ENCODE measurements at places on chromosomes 4 and X.

DNA sequence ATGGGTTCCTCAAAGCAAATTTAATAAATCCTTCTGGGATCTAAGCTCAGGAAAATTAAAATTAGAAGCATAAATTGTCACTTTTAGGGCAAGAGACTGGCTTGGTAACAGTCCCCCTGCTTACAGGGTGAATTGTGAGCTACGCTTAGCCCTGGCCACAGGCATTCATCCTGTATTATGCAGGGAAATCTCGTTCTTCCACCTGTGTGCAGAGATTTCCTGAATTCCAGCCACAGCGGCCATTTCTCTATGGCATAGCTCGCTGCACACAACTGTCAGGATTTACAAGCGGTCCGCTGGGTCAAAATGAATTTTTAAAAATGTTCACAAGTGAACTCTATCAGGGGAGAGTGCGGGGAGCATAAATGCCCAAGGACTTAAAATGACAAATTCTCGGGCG lies 111.9 kb downstream of the DCTD start:
- no peak for DNase-seq

GRCh38 chr4:129136433-129136832 lies 40.5 kb downstream of the C4orf33 start:
- DNase-seq: no peak

DNA sequence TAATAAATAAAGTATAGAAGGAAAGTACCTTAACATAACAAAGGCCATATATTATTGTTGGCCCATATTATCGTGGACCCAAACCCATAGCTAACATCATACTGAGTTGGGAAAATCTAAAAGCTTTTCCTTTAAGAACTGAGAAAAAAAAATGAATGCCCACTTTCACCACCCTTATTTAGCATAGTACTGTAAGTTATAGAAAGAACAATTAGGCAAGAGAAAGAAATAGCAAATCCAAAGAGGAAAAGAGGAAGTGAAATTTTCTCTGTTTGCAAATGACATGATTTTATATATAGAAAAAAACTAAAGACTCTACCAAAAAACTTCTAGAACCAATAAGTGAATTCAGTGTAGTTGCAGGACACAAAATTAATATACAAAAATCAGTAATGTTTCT lies 1854.6 kb downstream of the PCDH7 start:
- no peak for DNase-seq

DNA sequence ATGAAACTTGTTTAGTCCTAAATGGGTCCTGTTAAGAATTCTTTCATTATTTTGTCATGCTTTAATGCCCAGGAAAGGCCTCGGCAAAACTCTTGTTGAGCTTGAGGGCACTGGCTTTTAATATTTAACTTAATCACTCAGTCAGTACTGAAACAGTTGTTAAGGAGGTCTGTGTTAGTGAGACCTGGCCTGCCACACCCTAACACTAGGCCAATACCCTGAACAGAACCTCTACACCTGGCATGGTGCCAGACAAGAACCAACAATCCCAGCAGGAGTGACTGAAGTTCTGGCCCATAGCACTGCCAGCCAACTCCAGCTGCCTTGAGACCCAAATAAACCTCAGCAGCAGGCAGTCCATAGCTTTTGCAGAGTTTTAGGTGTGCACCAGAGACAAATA lies 85.7 kb upstream of the ITM2A start:
- DNase-seq: no peak

DNA sequence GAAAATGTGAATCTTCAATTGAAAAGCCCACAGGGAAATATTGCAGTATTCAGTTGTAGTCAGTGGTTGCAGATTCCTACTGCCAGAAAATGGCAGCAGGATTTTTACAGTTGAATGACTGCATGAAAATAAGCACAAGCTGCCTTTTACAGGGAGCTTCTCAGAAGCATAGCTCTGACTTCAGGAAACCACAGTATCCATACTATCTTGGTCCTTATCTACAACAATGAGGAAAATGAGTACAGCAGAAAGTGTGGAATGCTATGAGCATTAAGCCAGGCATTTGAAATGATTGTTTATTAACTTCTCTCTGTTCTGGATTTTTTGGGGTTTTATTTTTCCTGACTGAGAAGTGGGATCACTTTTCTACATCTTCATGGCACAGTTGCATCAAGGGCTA lies 34.6 kb upstream of the PRRG1 start:
- DNase-seq: no peak

DNA sequence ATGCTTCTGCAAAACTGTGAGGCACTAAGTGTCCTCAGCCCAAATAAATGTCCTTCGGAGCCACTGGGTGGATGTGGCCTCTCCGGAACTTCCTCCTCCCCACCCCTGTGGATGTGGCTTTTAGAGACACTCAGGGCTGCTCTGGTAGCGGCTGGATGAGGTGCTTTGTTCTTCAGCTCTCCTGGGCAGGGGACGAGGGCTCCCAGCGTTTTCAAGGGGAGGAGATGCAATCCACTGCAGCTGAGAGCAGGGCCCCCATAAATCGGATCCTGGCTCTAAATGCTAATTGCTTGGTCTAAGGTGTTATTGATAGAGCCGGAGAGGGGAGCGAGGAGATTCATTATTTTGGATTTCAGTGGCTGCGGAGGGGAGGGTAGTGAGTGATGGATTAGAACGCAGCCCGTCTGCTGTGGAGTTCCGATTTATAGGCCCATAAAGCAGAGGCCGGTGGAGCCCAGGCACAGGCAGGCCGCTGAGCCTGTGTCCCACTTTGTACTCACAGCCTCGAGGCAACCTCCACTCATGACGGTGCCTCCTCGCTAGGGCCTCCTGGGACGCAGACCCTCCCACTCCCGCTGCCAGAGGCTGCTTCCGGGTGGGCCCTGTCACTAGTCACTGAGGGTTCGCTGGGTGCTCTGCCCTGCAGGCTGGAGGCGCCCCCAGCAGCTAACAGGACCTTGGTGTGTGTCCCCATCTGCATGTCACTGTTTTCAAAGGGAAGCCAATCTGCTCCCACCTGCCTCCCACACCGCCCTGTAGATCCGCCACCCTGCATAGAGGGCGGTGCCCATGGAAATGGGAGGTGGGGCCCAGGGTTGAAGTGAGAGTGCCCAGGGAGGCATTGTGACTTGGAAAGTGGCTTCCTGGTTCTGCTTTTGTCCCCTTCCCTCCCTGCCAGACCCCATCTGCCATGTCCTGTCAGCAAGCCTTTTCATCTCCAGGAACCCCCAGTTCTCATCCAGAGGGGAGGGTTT lies 135.4 kb upstream of the PSAPL1 start:
- DNase-seq: no peak

GRCh38 chr4:33296876-33297455 lies 2576.8 kb downstream of the PCDH7 start:
- no peak for DNase-seq

- DNase-seq: no peak
Measured at GRCh38 chrX:68835104-68835442, 6.3 kb downstream of the EFNB1 start.

DNA sequence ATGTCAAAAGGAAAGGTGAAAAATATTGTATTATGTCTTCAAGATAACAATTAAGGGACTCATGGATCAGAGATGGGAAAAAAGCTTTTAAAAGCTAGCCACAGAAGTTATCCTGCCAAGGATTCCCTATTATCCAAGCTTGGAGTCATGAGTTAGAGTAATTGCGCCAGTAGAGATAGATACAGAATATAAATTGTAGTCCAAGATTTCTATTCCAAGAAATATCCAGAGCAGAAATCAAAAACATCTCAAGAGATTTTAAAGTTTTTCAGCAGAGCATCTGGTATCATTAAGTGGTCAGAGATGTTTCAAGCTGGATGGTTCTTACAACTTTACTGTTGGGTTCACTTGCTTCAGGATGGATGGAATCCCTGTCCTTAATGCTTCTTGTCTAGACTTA lies 186.7 kb downstream of the PCDH18 start:
- DNase-seq: no peak

GRCh38 chr4:141220271-141220670 lies 424 bp upstream of the ZNF330 start:
- no peak for DNase-seq

- DNase-seq: no peak
Measured at GRCh38 chrX:153460826-153461225, 9.6 kb downstream of the HAUS7 start.

- no peak for DNase-seq
Measured at GRCh38 chrX:71515038-71515396, 17.9 kb upstream of the OGT start.

DNA sequence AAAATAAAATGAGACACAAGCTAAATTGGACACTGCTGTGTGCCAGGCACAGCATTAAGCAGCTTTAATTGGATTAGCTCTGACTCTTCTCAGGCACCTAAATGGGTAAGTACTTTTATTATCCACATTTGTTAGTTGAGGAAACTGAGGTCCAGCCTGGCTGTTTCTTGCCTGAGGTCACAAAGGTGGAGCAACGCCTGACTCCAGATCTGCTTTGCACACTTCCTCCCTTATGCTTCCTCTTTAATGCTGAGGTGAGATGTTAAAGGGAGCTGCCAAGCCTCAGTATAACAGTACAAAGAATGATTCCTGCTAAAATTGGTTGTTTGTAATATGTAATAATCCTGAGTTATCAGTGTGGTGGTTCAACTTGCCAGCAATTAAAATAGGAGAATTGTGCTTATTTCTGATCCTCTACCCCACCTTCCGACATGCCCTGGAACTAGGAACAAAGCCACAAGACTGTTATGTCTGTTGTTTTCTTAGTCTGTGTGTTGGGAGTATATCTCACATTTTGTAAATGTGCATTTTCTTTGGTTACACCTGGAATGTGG lies 74.4 kb downstream of the AFF1 start:
- no peak for DNase-seq

GRCh38 chr4:111466811-111467604 lies 678.2 kb upstream of the FAM241A start:
- DNase-seq: no peak

- DNase-seq: no peak
Measured at GRCh38 chrX:153388722-153389459, 12.3 kb downstream of the PNMA6E start.

- DNase-seq: no peak
Measured at GRCh38 chr4:30832639-30833038, 112.5 kb downstream of the PCDH7 start.

GRCh38 chr4:22471419-22471818 lies 44.4 kb downstream of the ADGRA3 start:
- DNase-seq: no peak

DNA sequence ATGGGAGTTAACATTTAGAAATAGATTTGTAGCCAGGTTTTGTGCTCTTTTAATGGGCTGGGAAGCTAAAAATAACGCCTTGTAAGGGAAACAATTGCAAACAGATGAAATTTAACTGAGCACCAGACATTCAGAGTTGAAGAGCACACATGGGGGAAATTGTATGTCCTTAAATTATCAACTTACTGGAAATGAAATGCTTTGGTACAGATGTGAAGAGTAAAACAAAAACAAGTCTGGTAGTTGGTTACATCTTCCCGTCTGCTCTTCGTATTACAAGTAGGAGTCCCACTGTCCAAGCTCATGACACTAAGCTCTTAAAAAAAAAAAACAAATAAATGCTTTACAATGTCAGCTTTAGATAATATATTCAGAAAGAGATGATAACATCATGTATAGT lies 59.5 kb upstream of the RPA4 start:
- DNase-seq: no peak

DNA sequence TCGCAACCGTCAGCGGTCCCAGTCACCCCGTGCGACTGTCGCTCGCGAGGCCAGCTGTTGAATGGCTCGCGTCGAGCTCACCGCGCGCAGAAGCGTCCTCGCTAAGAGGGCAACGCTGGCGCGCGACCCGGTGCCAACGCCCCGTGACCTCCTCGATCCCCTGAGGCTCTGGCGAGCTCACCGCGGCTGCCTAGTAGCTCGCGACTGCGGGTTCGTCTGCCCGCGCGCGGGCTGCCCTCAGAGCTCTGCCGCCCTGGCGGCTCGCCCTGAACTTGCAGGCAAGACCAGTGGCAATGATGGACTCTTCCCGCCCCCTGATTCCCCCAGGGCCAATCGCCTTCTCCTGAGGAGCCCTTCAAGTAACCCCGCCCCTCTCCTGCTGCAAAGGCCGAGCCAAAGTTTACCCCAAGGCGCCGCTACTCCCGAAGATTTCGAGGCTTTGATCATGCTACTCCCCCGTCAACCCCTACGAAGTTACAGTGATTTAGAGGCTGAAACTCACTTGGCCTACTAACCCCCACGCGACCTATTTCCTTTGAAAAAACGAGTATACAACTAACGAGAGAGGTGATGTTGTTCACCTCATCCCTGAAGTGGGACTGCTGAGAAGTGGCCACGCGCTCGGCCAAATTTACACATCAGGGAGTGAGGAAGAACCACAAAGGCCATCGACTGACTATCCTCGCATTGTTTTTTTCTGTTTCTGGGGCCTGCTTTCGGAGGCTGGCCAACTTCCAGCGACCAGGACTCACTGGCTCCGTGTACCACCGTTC lies 37.5 kb downstream of the PGRMC1 start:
- peak; percentile 32 for DNase-seq

DNA sequence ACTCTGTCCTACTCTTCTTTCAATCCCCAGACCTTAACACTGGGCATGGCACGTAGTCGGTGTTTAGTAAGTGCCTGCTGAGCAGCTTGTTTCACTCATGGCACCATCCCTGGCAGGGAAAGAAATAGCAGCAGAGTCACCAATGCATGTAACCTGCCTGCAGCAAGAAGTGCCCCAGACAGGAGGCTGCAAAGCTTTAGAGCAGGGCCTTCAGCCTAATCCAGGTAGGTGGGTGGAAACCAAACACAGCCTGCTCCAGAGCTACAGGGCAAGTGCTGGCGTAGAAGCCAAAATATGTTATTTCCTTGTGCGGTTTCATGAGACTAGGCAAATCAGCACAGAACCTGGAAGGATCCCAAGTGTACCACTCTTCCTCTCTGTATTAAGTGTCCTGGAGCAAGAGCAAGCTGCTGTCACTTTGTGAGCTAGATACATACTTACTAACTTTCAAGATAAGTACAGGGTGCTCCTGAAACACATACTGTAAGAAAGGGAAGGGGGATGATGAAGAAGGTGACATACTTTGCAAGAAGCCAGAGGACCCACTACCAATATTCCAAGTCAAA lies 5.5 kb downstream of the PROM1 start:
- DNase-seq: no peak

GRCh38 chr4:22500128-22500611 lies 15.7 kb downstream of the ADGRA3 start:
- no peak for DNase-seq
